ENCODE measurements at places on chromosomes 4 and X.

- DNase-seq: no peak
Observed at GRCh38 chr4:155039162-155039561, 169.3 kb upstream of the NPY2R start.

DNA sequence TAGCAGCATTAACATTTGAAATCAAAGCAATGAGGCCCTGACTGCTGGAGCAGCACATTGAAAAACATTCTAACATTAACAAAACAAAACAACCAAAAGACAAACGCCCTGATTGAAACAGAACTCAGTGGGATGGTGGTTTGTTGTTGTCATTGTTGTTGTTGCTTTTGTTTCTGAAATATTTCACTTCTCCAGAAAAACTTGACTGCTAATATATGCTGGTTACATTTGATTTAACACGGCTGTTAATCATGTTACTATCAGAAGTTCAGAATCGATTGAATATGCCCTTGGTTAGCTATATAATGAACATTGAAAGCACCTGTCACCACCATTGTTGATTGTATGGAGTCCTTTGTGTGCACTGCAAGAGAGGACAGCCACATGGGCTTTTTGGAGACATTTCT is 790.4 kb upstream of the GALNTL6 start:
- no peak for DNase-seq

- DNase-seq: no peak
Observed at GRCh38 chrX:140724736-140725135, 15.2 kb downstream of the LINC00632 start.

DNA sequence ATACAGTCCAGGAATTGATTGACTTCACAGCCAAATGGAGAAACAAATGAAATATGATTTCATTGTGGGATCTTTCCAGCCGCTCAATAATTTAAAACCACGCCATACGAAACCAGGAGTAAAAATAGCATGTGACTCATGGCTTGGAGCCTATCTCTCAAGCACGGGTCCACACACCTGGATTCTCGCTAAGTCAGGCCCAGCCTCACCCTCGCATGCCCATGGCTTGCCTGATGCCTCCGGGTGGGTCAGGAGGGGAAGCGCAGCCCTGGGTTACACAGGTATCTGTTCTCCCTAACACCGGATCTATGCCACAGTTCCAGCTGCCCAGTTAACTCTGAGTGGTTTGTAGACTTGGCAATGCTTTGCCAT is 5.6 kb upstream of the ABLIM2 start:
- DNase-seq: no peak

GRCh38 chr4:86035688-86036087 is 324.2 kb downstream of the MAPK10 start:
- no peak for DNase-seq

GRCh38 chrX:155767051-155767875 is 113.9 kb upstream of the VAMP7 start:
- peak; percentile 66 for DNase-seq

DNA sequence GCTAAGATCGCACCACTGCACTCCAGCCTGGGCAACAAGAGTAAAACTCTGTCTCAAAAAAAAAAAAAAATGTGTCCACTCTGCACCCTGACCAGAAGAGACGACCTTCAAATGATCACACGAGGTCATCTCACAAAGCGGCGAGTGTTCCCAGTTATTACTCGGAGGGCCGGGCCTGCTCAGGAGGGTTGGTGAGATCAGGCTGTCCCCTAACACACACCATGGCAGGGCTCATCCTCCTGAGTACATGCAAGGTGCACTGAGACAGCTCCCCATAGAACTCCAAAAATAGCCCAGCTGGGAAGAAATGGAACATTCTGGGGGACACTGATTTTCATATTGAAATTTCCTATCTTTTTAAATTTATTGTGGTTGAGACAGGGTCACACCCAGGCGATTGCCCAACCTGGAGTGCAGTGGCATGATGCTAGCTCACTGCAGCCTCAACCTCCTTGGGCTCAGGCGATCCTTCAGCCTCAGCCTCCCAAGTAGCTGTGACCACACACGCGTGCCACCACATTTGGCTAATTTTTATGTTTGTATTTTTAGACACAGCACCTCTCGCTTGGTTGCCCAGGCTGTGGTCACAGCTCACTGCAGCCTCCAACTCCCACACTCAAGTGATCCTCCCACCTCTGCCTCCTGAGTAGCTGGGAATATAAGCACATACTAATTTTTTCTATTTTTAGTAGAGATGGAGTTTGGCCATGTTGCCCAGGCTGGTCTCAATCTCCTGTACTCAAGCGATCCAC is 51.5 kb downstream of the DHRSX start:
- DNase-seq: no peak

GRCh38 chr4:148116264-148116663 is 325.9 kb downstream of the NR3C2 start:
- no peak for DNase-seq

GRCh38 chr4:146959692-146960091 is 14.0 kb upstream of the TTC29 start:
- no peak for DNase-seq

DNA sequence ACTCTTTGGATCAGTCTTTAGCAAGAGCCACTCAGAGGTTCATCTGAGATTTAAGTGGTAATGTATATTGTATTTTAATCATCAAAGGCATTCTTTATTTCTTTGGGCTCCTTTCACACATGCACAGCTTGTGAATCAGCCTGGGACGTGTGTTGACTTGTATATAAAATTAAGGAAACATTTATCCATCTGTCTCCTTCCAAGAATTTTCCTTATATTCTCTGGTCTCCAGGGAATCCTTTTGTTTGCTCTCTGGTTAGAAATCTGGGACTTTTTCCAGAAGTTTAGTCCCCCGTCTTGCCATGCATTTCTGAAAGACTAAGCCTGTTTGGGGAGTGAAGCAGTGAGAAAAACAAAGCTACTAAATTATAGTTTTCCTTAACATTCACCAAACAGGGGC is 212.3 kb downstream of the DCAF12L2 start:
- no peak for DNase-seq

- DNase-seq: no peak
Observed at GRCh38 chr4:41209187-41209586, 5.2 kb downstream of the APBB2 start.

- DNase-seq: no peak
Observed at GRCh38 chrX:1535241-1536041, 1.5 kb downstream of the P2RY8 start.

DNA sequence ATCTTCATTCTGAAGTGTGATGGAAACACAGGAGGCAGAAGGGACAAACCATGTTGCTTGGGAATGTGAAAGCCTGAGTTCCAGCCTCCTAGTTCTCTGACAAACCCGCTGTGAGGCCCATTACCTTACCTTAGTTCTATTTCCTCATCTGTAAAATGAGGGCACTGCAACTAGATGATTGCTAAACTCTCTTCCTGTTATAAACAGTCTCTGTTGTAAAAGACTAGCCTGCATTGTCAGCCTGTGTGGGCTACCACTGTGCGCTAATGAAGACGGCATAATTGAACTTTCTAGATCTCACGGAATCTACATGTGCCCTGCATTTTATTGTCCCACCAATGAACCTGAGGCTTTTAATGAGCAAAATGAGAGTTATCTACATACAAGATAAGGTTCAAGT is 147.2 kb downstream of the AFF2 start:
- no peak for DNase-seq

GRCh38 chrX:45696736-45697135 is 496.1 kb upstream of the DIPK2B start:
- DNase-seq: no peak

GRCh38 chr4:176906709-176907108 is 114.0 kb upstream of the VEGFC start:
- no peak for DNase-seq

GRCh38 chr4:119284876-119285780 is 36.8 kb downstream of the FABP2 start:
- DNase-seq: no peak

DNA sequence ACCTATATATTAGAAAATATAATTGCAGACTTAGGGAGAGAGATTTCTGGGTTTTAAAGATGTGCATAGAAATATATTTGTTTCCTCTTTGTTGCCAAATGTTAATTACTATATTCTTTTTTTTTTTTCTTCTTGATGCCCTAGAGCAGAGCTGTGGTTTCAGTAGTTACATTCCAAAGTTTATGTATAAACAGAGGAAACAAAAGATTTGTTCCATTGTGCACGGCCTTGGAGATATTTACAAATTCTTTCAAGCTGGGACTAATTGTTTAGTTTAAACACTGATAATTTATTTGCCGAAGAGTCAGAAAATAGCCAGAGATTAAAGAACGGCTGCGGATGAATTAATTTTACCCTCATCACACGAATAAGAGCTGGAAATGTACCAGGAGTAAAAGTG is 85.1 kb downstream of the USP46 start:
- DNase-seq: no peak

GRCh38 chrX:153381684-153382532 is 19.2 kb downstream of the PNMA6E start:
- peak; percentile 39 for DNase-seq

GRCh38 chrX:70289168-70289792 is 447 bp downstream of the PDZD11 start:
- DNase-seq: no peak

- no peak for DNase-seq
Observed at GRCh38 chrX:149717803-149718202, 5.9 kb downstream of the MAGEA11 start.

- no peak for DNase-seq
Observed at GRCh38 chr4:37734989-37735388, 48.8 kb upstream of the RELL1 start.

DNA sequence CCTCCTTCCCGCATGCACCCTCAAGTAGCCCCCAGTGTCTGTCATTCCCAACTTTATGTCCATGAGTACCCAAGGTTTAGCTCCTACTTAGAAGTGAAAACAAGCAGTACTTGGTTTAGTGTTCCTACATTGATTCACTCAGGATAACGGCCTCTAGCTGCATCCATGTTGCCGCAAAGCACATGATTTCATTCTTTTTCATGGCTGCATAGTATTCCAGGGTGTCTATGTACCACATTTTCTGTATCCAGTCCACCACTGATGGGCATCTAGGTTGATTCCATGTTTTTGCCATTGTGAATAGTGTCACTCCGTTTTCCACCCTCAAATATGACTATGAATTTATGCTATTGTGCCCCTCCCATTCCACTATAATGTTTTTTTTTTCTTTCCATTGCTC is 130.5 kb upstream of the MXRA5 start:
- no peak for DNase-seq

- no peak for DNase-seq
Observed at GRCh38 chrX:139949703-139950102, 15.6 kb downstream of the CXorf66 start.

GRCh38 chrX:132292793-132293192 is 73.5 kb upstream of the RAP2C start:
- peak; percentile 35 for DNase-seq

DNA sequence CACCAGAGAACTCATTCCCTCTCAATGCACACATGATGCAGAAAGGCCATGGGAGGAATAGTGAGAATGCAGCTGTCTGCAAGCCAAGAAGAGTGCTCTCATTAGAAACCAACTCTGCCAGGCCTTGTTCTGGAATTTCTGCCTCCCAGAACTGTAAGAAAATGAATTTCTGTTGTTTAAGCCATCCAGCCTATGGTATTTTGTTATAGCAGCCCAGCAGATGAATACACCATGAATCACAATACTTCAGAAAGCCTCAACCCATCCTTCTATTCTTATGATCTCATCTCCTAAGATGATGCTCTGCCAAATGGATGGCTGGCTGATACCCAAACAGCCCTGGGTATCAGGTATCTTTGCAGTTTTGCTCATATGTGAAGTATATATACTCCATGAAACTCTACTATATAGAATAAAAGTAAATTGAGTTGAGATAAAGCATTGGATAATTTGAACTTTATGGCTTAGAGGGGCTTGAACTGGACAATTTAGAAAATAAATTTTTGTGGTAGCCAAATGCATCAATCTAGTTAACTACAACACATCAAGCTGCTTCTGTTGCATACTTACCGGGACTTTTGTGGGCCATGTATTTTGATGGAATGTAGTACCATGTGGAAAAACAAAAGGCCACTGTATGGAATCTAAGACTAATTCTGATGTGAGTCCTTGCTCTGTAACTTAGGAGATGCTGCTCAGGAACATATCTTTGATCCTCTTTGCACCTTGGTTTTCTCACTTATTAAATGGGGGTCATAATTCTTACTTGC is 245.9 kb downstream of the HS3ST1 start:
- no peak for DNase-seq

GRCh38 chr4:174580597-174580996 is 58.3 kb upstream of the HPGD start:
- no peak for DNase-seq

DNA sequence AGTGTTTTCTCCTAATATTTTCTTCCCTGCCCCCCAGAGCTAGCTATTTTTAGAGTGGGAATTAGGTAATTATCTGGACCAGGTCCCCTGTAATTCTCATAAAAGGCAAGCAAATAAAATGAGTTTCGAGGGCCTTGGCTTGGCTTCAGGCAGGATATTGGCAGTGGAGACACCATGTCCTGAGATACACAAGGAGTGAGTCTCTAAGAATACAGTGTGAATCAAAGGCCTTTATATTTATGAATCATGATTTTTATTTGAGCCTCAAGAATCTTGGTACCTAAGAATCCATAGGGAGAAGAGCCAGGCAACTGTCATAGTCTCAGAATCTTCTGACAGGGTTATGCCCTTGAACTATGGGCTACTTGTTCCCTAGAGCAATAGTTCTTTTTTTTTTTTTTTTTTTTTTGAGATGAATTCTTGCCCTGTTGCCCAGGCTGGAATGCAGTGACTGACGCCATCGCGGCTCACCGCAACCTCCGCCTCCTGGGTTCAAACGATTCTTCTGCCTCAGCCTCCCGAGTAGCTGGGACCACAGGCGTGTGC is 205.4 kb downstream of the LDB2 start:
- no peak for DNase-seq

DNA sequence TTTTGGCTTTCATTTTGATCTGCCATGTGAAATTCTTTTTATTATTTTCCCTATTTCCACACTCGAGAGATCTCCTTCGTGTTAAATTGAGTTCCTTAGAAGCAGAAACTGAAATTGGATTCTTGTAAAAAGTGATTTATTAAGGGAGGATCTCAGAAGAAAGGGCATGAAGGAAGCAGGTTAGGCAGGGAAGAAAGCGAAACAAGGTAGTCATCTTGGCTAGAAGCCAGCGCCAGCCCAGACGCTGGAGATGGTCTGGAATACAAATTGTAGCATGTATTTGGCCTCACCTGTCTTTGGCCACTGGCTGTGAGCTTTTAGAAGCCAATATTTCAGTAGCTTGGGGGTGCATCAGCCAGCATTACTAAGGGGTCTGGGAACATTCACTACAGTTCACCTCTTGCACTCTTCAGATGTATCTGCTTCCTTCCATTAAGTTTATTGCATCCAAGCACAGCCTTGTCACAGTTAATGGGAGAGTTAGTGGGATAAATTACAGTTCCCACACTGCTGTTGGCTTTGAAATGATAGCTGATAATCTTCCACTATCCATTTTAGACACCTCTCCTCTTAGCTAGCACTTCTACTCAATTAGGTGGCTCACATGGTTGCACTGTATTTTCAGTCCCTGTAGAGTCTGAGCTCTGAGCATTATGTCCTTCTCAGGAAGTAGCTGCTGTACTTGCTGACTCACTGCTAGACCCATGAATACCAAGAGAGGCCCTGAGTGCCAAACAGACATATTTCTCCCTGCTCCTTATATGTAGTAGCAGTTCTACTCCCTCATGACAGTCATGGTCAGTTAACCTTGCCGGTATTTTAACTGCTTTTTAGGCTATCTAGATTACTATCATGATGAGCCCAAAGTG is 14.6 kb downstream of the GRXCR1 start:
- DNase-seq: no peak

- no peak for DNase-seq
Observed at GRCh38 chrX:1455948-1456280, 3.2 kb upstream of the ASMTL start.

- DNase-seq: no peak
Observed at GRCh38 chrX:55130481-55130880, 41.7 kb downstream of the PAGE2 start.

All from retina (tissue), 1 donor.